Hematopoietic multipotent progenitor cell treated with erythropoietin and hydrocortisone succinate and interleukin-3 and kit ligand, for 4 days (in vitro differentiated cells): ENCODE measurements at places on chromosomes 6 and 20.
A peak's percentile ranks its signal among the peaks of the same experiment; 100 is the strongest.

DNA sequence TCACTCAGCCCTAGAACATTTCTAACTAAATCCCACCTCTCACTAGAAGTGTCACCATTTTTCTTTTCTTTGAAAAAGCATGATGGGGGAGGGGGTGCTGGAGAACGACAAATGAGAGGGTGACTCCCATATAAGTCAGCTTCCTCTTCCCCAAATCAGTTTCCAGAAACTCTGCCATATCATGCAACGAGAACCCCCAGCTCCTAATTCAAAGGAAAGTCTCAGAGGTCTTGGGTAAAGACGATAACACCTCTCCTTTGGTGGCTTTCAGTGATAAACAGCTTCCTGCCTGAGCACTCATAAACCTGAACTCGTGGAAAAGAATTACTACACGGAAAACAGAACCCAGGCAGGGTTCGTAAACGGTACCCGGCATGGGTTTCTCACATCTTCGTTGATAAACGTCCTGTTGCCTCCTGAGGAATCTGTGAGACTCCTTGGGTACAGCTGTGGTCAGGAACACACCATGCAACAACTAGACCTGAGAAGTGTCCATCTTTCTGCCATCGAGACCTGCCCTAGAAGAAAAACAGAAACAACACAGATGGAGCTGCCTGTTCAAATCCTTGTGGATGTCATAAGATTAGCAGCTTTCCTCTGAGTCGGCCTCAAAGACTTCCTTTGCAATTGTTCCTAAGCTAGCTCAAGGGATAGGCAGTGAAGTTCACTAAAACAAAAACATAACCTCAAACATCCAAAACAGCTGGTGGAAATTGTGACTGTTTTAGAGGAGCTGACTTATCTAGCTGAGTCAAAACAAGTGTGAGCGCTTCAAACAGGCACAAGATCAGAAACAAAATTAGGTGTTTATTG is 185.8 kb upstream of the PRDM1 start:
- peak; percentile 69 for DNase-seq

DNA sequence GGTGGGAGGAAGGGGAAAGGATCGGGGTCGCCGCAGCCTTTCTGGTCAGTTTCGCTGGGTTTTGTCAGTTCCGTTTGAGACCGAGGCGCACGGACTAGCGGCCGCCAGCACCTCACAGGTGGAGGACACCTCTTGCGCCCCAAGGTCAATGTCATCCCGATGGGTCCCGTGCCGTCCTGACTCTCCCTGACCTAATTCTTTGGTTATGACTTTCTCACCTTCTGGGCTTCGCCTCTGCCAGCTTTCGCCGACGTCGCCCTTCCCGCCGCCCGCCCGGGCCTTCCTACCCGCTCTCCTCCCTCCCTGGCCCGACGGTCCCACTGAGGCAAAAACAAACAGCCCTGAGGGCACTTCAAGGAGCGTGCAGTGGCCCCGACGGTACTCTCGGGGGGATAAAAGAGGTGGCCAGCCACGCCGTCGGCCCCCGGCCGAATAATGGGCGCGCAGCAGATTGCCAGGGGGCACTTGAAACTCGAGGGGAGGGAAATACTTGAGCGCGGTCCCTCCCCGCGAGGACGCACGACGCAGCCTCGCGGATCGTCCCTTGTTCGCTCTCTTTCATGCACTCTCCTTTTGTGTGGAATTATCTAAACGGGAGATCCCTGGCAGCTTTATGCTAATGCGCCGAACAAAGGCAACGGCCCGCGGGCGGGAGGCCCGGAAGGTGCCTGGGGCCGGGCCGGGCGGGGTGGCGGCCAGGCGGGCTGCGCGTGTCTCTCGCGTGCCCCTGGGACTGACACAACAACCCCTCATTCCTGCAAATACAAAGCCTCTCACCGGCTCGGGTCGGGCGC is 3.9 kb upstream of the INSM1 start:
- DNase-seq, result peak; percentile 24

GRCh38 chr20:43667341-43668132 is 623 bp downstream of the MYBL2 start:
- DNase-seq, result peak; percentile 73

- DNase-seq, result peak; percentile 10
These were observed 977 bp upstream of the SMAP1 start for GRCh38 chr6:70666706-70667105.

DNA sequence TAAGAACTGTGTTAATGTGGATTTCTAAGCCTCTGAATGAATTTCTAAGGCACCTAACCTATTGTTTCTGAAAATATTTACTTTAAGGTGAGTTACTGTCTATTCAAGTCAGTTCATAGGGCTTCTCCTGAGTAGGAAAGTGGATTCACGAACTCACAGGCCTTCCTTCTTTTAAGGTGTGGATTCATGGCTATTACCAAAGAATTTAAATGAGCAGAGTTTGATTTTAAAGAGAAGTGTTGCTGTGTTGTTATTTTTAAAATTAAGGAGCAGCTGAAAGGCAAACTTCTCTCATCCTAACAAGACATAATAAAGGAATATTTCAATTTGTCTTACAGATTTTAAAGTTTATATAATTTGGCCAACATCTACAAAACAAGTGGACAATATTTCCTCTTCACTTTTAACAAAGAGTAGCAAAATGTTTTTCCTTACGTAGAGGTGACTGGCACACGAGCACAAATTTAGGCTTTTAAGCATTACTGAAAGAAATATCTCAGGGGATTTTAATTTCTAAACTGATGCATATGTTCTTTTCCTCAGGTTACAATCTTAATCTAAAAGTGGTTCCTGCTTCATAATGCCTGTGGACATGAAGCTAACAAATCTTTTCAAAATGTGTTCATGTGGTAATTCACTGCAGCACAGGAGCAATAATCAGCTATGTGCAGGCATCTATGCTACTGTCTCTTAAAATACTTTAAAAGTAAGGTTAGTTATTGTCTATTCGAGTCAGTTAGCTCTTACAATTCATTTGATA is 602 bp upstream of the TSPYL4 start:
- DNase-seq, result peak; percentile 42

GRCh38 chr6:52416629-52417151 is 3.5 kb upstream of the EFHC1 start:
- peak; percentile 79 for DNase-seq

DNA sequence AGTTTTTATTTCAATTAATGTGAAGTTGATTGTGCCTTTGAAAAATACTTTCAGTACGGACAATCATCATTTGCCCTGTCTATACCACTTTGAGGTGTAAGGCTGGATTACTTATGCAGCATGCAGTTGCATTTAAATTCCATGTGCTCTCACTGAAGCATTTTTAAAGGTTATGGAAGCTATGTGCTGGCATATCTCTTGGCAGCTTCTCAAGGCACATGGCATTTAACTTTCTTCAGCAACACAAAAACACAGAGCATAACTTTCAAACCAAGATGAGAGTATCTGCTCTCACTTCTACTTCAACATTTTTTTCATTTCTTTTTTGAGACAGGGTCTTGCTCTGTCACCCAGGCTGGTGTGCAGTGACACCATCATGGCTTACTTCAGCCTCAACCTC is 360.6 kb upstream of the RUNX2 start:
- no peak for DNase-seq

- DNase-seq, result peak; percentile 30
These were observed 169.8 kb downstream of the BACH2 start for GRCh38 chr6:90126839-90127238.

- no peak for DNase-seq
These were observed 78.7 kb downstream of the PLCB1 start for GRCh38 chr20:8210749-8211148.

- DNase-seq, result no peak
These were observed 85.4 kb downstream of the MYO6 start for GRCh38 chr6:75834447-75834846.

GRCh38 chr6:54053881-54054391 is 57.3 kb upstream of the MLIP start:
- DNase-seq, result no peak

- peak; percentile 71 for DNase-seq
These were observed 10.6 kb downstream of the RAET1E start for GRCh38 chr6:149887343-149887742.

- no peak for DNase-seq
These were observed 191.3 kb upstream of the FOXA2 start for GRCh38 chr20:22775671-22776139.

DNA sequence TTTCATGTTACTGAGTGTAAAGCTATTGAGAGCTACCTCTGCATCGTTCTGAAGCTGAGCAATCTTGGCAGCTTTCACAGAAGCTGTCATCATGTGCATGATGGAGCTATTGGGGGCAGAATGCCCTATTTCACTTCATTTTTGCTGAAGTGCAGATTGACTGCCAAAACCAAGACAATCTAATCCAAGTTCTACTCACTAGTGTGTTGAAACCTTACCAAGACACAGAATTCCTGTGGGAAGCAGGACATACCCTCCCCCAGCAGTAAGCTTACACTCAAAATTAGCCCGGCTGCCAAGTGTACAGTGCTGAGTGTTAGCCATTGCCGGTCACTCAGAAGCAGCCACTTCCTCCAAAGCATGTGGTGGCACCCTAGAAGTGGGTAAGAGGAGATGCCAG is 177.3 kb upstream of the TENT5A start:
- DNase-seq, result no peak

- DNase-seq, result no peak
These were observed 19.7 kb downstream of the SPDEF start for GRCh38 chr6:34536251-34536958.

DNA sequence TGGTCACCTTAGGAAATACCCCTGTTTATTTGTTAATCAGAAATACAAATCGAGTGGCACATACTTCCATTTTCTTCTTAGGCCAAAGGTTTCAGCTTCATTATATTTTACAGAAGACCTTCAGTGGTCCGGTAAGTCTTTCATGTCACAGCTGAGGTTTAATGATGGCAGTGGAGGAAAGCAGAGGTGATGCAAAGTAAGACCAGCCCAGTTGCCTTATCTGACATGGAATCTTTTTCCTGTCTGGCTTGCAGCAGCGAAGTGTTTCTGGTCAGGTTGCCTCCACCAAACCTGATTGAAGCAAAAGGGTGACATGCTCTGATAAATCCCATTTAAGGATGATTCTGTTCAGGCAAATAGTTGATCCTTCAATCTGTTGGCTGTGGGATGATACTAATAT is 100.0 kb downstream of the PRDM1 start:
- no peak for DNase-seq

DNA sequence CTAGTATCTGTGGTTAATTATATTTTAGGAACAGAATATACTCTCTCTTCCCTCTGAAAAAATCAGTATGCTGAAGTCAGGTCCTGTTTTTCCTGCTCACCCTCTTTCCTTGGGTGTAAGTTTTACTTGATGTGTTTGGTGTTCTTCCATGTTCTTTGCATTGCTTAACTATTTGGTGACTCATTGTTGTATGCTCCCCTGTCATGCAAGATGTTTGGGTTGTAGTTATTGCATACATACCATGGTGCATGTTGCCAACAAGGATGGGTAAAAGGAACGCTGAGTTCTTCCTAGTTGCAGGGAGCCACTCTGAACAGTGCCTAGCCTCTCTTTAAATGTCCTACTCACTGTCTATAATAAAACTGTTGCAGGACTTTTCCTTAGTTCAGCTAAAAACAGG is 207.9 kb upstream of the LAMP5 start:
- no peak for DNase-seq

- DNase-seq, result no peak
These were observed 61.7 kb upstream of the SHLD1 start for GRCh38 chr20:5688431-5688972.

DNA sequence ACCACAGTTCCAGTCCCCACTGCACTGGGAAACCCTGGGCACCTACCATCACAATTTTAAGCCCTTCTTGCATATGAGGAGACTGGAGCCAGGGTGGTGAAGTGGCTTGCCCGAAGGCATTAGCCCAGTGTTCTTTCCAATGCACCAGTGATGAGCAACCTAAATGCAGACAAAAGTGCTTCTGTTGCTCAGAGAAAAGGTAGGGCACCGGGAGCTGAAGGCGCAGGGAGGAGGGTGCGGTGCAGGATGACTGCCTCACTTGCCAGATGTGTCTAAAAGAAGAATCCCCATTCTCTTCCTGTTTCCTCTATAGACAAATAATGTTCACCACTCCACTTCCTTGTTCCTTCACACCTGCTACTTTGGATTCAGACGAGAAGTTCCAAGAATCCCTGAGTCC is 86.5 kb downstream of the QRSL1 start:
- DNase-seq, result no peak

DNA sequence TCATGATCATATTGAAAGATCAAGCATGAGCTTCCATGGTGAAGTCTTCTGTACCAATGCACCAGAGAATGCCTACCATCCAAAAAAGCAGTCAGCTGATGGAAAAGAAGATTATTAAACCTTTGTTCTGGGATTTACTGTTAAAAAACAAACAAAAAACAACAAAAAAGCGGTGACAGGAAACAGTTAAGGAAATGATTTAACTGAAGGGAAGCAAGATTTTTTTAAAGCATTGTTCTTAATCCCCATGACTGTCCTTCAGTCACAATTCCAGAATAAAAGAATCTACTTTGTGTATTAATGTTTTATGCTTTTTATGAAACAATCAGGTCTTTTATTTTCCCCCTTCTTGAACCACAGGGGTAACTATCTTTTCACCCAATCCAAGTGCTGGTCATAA is 23.9 kb downstream of the FAM162B start:
- no peak for DNase-seq

DNA sequence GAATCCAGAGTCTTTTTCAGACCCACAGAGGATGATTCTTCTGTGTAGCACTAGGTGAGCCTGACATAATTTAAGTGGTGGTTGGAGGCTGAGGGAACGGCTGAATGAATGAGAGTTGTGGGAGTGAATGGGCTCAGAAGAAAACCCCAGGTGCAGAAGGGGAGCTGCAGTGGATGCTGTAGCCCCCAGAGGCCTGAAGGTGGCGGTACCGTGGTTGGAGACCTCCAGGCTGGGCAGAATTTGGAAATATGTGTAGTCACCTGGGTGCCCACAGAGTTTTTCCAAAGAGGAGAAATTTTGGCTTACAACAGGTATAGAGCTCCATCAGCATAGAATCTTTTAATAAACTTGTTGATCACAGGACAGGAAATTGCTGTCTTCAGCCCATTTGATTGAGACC is 6.5 kb upstream of the RAET1G start:
- peak; percentile 38 for DNase-seq

DNA sequence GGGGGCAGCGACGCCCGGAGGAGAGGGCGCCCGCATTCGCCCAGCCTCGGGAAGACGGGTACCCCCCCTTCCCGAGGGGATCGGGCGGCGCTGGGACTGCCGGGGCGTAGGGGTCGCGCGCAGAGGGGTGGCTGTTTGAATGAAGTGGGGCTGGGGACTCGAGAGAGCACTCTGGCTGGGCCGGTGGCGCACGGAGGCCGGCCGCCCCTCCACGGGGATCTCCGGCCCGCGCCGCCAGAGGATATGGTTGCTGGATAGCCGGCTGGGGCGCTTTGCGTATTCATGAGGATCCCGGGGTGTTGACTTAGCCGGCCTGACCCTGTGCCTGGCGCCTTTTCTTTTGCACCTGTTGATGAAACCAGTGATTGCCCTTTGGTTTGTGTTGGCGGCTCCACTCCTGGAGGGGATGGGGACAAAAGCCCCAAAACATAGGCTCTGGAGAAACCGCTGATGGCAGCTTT is 469 bp downstream of the SYNJ2 start:
- DNase-seq, result peak; percentile 59
